Keratinocyte (primary cell): ENCODE measurements at places on chromosomes 16 and 17.

DNA sequence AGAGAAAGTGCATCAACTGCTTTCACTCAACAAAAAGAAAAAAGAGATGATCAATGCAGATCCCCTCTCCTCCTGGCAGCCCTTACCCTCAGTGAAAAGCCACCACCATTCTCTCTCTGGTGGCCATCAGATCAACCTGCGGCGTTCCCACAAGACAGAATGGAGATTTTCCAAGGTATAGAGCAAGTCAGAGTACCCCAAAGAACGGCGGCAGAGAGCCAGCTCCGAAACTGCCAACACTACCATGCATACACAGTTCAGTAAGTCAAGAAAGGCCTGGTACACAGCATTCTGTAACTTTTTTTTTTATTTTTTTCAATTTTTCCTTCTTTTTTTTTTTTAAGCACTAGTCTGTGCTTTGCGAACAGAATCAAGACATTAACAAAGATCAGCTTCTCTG, 30.6 kb downstream of the STH start:
- no peaks in the 10 kb centered on the region for H3K27me3 ChIP-seq
- H3K36me3 ChIP-seq, result peaks cover 36% of the 10 kb centered on the region
- no peak for DNase-seq
- H3K27ac ChIP-seq, result no peak overlapping the region

DNA sequence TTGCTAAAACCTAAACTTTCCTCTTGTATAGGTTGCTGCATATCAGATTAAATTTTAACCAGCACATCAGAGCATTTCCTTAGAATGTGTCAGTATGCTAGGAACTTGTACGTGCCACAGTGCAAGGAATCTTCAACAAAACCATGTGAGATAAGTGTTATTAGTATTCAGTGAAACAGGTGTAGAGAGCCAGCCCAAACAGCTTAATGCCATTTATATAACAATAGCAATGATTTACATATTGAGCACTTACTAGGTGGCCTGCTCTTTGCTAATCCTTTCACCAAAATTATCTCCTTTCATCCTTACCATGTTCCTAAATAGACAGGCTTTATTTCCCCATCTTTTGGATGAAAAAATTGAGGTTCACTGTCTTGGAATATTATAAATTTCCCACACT, 485.7 kb downstream of the HS3ST4 start:
- DNase-seq, result no peak
- H3K27ac ChIP-seq, result no peak overlapping the region
- H3K36me3 ChIP-seq, result no peaks in the 10 kb centered on the region
- no peak overlapping the region for H3K4me3 ChIP-seq
- no peaks in the 10 kb centered on the region for H3K27me3 ChIP-seq
- no peaks in the 10 kb centered on the region for H3K4me1 ChIP-seq

- peaks cover 12% of the 10 kb centered on the region for H3K36me3 ChIP-seq
- H3K27me3 ChIP-seq, result no peaks in the 10 kb centered on the region
- H3K27ac ChIP-seq, result no peak overlapping the region
- peaks cover 24% of the 10 kb centered on the region for H3K4me1 ChIP-seq
- H3K4me3 ChIP-seq, result no peak overlapping the region
Observed at GRCh38 chr17:7462474-7463371, 16.7 kb downstream of the ZBTB4 start.

DNA sequence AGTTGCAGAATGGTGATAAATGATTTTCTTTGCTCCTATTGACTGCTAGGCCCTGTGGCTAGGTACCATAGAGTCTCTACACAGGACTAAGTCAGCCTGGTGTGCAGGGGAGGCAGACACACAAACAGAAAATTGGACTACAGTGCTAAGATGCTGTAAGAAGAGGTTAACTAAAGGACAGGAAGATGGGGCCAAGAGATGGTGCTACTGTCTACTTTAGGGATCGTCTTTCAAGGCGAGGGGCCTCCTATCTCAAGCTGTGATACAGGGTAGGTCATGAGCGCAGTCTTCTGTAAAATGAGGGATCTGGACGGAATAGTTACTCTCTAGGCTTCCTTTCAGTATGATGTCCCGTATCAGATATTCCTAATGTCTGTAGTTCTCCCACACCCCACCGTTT, 817 bp downstream of the NME1 start:
- DNase-seq, result no peak
- peak overlapping the region; percentile 98 for H3K4me3 ChIP-seq
- H3K27ac ChIP-seq, result peak overlapping the region; percentile 94
- no peaks in the 10 kb centered on the region for H3K27me3 ChIP-seq

- H3K4me1 ChIP-seq, result no peaks in the 10 kb centered on the region
- peaks cover 6% of the 10 kb centered on the region for H3K36me3 ChIP-seq
- no peaks in the 10 kb centered on the region for H3K27me3 ChIP-seq
- no peak overlapping the region for H3K27ac ChIP-seq
- H3K4me3 ChIP-seq, result no peak overlapping the region
Observed at GRCh38 chr16:75584108-75584507, 17.9 kb downstream of the GABARAPL2 start.

GRCh38 chr16:87156195-87156594, 161.0 kb downstream of the C16orf95 start:
- H3K27me3 ChIP-seq, result peaks cover 3% of the 10 kb centered on the region
- no peak overlapping the region for H3K27ac ChIP-seq
- H3K4me3 ChIP-seq, result no peak overlapping the region
- no peaks in the 10 kb centered on the region for H3K36me3 ChIP-seq
- no peak for DNase-seq
- H3K4me1 ChIP-seq, result peaks cover 6% of the 10 kb centered on the region

DNA sequence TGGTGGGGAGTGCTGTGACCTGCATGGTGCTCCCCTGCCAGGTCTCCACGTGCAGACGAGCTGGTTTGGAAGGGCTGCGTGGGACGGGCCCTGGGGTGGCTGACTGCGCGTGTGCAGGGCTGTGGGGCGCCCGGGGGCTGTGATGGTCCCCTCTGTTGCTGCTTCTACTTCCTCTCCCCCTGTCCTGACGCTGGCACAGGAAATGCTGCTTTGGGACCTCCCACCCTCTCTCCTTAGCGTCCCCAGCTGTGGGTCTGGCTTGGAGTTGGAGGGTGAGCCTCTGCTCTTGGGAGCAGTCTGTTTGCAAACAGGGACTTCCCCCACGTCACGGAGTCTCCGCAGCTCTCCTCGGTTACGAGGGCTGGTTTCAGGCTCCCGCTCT, 35.2 kb downstream of the TSC2 start:
- no peak overlapping the region for H3K4me3 ChIP-seq
- H3K27ac ChIP-seq, result no peak overlapping the region
- H3K27me3 ChIP-seq, result no peaks in the 10 kb centered on the region
- peaks cover 13% of the 10 kb centered on the region for H3K4me1 ChIP-seq
- H3K36me3 ChIP-seq, result peaks cover 27% of the 10 kb centered on the region
- DNase-seq, result no peak

- H3K4me1 ChIP-seq, result no peaks in the 10 kb centered on the region
- H3K4me3 ChIP-seq, result no peak overlapping the region
- no peaks in the 10 kb centered on the region for H3K27me3 ChIP-seq
- no peak for DNase-seq
- peaks cover 10% of the 10 kb centered on the region for H3K36me3 ChIP-seq
Observed at GRCh38 chr17:29504711-29505110, 62.1 kb downstream of the ABHD15 start.

GRCh38 chr17:80498242-80498919, 22.0 kb upstream of the NPTX1 start:
- H3K36me3 ChIP-seq, result no peaks in the 10 kb centered on the region
- H3K4me3 ChIP-seq, result no peak overlapping the region
- no peak for DNase-seq
- H3K4me1 ChIP-seq, result peaks cover 20% of the 10 kb centered on the region
- no peak overlapping the region for H3K27ac ChIP-seq
- H3K27me3 ChIP-seq, result peaks cover 12% of the 10 kb centered on the region
